ENCODE measurements at places on chromosomes 12 and 14.

DNA sequence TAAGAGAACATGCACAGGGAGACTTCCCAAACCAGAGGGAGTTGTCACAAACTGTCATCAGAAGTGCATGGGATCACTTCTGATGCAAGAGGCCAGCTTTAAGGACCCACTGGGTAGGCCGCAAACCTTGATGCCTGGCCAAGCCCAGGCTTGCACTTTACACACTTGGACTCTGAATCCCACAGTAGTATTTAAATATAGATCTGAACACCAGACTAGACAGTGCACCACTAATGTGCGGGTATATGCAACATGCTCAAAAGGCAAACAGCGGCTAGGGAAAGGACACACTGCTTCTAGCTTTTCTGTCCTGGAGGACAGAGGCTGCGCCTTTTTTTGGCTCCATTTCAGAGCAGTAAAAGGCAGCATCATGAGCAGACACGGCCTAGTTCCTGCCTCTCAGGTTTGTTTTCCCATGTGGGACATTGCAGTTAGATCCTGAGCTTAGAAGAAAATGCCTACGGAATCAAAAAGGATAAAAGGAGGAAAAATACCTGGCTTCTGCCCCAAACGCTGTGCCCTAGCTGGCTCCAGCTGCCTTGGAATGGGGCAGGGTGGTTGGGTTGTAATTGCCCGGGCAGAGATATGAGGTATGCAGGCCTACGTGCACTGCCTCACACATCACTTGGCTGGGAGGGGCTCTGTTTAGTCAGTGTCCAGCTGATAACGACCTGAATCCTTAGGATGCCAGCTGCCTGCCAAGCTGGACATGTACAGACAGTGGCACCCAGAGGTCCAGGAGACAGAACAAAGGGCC lies 84.5 kb upstream of the EGLN3 start:
- no peak for DNase-seq

DNA sequence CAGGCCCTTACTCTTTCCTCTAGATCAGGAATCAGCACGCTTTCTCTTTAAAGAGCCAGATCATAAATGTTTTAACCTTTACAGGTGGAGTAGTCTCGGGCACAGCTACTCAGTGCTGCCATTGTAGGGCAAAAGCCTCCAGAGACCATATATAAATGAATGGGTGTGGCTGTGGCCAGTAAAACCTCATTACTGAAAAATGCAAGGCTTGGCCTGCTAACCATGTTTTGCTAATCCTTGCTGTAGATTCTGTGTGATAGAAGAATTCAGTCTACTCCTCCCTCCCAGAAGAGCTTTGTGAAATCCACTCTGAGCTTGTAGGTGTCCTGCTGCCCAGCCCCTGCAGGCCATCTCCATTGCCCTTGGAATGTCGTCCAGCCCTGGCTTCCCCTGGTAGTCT lies 58.1 kb downstream of the HSP90AA1 start:
- no peak for DNase-seq

- no peak for DNase-seq
Observed at GRCh38 chr12:50175716-50176026, 8.5 kb upstream of the CERS5 start.

DNA sequence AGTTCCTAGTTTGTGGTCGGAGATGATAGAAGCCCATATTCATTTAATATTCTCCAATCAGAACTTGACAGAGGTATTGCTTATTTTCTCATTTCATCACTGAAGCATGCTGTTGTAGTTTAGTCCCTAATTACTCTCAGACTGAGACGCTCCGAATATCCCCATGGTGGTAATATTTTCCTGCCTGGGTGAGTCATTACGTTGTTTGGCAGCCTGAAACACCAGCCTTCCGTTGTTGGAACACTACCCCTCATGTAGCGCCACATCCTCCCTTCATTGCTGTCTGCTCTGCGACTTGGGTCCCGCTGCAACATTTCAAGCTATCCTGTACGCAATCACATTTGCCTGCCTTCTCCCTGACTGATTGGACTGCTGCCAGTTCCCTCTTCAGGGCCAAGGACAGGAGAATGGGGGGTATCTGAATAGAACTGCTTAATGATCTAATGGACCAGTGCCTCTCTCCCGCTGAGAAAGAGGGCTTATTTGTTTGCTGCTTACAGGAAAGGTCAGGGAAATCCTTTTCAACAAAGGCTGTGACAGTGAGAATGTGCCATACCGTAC lies 369.1 kb downstream of the NPAS3 start:
- DNase-seq: no peak

DNA sequence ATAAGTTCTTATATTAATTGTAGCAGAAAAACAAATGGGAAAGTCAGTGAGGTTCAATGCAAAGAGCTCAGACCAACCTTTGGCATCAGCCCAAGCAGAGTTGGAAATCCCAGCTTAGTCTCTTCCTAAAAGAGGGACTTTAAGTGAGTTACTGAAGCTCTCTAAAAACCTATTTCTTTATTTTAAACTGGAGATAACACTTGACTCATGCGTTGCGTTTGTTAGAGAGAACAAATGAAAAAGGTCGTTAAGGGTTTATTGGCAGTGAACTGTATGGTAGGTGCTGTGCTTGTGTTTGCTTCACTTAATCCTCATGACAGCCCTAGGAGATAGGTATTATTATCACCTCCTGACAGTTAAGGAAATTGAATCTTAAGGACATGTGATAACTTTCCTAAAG lies 396.5 kb downstream of the RAD51B start:
- no peak for DNase-seq

DNA sequence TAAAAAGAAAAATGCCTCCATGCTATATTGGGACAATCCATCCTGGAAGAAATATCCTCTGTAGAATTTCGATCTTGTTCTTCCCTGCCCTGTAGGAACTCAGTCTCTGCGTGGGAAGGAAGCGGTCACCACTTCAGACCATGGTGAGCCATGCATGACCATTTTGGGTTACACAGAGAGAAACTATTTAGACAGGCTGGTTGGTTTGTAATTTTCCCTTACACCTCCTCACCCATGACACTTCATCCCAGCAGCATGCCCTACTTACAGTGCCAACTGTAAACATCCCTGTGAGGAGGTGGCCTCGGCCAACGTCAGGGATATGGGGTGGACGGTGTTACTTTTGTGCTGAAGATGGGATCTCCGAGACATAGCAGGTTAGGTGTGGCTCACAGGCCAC lies 121.4 kb downstream of the SMOC1 start:
- DNase-seq: no peak

GRCh38 chr12:114823724-114824123 lies 139.7 kb upstream of the TBX3 start:
- DNase-seq: no peak

- DNase-seq: no peak
Observed at GRCh38 chr14:103568952-103569351, 6.2 kb downstream of the COA8 start.

- no peak for DNase-seq
Observed at GRCh38 chr12:69645031-69645430, 34.3 kb upstream of the LRRC10 start.

- DNase-seq: no peak
Observed at GRCh38 chr14:102078831-102079699, 7.8 kb downstream of the HSP90AA1 start.

DNA sequence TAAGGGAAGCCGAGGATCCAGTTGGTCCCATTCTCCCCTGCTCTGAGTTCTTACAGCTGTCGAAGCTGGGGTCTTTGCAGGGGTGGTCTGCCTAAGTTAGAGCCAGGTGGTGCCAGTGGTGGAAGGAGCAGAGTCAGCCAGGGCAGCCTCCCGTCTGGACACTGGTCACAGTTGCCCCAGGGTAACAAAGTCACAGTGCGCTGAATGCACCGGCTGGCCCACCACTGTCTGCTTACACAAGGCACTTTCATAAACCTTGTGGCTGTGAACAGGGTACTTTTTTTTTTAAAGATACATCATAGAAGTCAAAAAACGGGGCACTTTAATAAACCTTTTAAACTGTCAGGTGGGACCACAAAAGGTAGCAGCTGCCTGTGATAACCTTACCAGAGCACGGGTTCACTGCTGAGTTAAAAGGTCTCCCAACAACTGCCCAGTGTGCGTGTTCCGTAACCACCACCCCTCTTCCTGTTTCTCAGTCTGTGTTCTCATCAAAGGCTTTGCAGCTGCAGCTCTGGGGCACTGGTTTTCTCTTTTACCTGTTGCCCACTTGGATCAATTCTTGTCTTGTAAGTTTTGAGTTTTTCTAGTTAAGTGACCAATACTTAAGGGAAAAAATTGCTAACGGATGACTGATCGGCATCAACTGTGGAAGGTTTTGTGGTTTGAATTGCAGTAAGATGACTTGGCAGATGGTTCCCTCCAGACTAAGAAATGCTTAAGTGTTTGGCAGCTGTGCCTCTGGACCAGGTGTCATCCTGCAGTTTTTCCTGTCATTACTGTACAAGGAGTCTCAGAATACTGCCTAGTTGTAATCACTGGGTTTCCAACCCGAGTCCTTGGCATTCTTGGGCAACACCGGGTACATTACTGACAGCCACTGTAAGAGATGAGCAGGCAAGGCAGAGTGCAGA lies 55.9 kb downstream of the DYNC1H1 start:
- DNase-seq: peak; percentile 1

- DNase-seq: no peak
Observed at GRCh38 chr14:42140001-42140400, 533.3 kb downstream of the LRFN5 start.

DNA sequence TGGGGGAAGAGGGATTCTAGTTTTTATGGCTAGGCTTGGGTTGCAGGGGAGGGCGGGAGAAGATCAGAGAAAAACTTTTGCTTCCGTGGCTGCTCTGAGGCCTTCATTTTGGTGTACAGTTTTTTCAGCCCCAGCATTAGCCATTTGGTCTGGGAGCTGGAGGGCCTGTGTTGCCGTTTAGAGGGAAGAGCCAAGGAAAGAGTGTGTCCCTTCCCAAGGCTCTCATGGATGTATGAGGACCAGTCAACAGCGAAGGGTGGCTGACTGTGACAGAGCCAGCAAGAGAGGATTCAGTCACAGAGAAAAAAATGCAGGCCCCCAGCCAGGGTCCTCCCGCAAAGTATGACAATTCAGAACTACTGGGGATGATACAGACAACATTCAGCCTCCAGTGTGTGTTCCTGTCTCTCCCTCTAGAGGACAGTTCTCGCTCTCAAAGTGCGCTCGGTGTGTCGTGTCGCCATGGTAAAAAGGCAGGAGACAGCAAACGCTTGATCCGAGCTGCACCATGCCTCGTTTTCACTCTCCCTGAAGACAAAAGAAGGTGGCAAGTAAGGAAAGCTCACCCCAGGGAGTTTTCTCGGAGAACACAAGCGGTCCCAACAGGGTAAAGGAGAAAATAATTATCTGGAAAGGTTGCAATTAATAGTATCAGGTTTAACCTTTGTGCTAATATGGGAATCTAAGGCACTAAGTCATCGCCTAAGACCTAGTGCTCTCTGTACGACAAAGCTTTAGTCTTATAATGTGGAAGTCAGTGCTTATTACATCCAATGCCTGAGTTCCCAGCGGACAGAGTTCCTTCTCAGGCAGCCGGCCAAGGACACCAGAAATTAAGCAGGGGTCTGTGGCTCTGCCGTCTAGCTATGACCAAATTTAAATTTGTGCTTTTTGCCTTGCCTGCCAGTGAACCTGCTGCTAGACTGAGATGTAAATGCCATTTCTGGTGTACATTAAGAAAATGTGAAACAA lies 157.3 kb upstream of the PLXNC1 start:
- no peak for DNase-seq

GRCh38 chr14:100898935-100899883 lies 4.3 kb downstream of the RTL1 start:
- DNase-seq: no peak

DNA sequence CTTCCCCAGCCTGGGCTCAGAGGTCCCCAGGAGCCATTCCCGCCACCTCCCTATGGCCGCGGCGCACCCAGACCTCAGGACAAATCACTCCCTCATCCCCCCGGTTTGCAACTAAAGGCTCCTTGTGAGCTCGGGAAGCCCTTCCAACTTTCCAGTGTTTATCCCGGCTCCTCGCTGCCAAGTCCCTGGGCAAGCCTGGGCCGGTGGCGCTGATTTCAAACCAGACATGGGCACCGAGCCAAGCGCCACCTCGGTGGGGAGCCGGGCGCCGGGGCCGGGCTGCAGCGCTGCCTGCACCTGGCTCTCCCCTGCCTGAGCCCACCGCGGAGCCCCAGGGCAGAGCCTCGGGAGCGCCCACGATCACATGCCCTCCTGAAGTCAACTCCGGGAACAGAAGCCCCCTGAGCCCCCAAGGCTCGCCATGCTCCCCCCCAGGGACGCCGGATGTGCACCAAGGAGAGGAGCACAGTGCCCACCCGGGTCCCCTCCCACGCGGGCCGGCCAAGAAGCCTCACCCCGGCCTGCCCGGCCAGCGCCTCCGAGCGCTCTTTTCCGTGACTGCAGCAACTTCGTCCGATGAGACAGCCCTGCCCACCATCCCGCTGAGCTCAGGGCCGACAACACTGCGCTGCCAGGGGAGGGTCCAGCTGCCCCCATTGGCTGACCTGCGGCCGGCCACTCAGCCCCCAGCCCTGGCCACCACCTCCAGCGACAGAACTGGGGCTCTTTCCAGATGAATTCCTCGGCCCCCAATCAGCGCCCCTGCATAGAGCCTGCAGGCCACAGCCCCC lies 50.0 kb downstream of the NCOR2 start:
- no peak for DNase-seq

GRCh38 chr14:65421201-65421981 lies 8.9 kb downstream of the FUT8 start:
- DNase-seq: no peak

- DNase-seq: no peak
Observed at GRCh38 chr12:106747973-106748436, 26.5 kb upstream of the RIC8B start.

DNA sequence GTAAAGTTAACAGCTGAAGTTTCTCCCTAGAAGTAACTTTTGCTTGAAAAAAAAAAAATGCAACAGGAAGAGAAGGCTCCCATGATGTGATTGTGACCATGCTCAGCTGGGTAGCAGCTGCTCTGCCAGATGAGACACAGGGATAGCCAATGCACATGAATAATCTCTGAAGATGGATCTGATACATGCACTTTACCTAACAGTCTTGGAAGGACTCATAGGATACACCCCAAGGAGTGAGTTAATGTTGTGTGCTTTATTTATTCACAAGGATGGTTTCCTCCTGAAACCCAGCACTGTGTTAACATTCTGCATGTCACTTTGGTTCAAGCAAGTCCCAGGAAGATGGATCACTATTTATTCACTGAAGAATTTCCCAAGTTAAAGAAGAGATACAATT lies 46.5 kb downstream of the NDUFA12 start:
- DNase-seq: no peak

GRCh38 chr12:132345561-132346200 lies 16.3 kb upstream of the GALNT9 start:
- DNase-seq: no peak

GRCh38 chr14:82636426-82636825 lies 1102.8 kb upstream of the SEL1L start:
- DNase-seq: no peak

DNA sequence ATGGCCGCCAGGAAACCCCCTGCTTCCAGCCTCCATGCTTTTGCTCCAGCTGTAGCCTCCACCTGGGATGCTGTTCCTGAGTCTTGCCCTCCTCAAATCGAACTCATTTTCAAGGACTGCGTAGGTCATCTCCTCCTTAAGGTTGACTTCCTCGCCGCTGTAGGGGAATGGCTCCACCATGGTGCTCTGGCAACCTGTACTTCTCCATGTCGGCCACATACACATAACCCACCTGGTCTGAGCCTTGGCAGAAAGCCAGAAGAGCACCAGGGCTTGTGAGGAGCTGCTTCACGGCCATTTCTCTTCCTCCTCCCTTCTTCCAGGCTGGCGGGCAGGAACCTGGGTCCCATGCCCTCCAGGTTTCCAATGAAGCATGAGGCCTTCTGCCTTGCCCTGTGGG lies 36.7 kb upstream of the BEGAIN start:
- DNase-seq: no peak

- no peak for DNase-seq
Observed at GRCh38 chr14:88063811-88064210, 58.9 kb downstream of the GPR65 start.

Measured in activated CD4-positive, alpha-beta T cell treated with anti-CD3 and anti-CD28 coated beads for 24 hours (primary cell).